Occipital lobe (tissue), 3 donors: ENCODE measurements at places on chromosomes 1 and 21. TPM values are rescaled to one million over a fixed set of nuclear protein-coding genes. Genes with fewer than 3 reads are reported as not detected.

LCE1A gene
- not detected for total RNA-seq

- no peak for DNase-seq
Measured at GRCh38 chr1:81406292-81406999, 394.3 kb upstream of the ADGRL2 start.

DNA sequence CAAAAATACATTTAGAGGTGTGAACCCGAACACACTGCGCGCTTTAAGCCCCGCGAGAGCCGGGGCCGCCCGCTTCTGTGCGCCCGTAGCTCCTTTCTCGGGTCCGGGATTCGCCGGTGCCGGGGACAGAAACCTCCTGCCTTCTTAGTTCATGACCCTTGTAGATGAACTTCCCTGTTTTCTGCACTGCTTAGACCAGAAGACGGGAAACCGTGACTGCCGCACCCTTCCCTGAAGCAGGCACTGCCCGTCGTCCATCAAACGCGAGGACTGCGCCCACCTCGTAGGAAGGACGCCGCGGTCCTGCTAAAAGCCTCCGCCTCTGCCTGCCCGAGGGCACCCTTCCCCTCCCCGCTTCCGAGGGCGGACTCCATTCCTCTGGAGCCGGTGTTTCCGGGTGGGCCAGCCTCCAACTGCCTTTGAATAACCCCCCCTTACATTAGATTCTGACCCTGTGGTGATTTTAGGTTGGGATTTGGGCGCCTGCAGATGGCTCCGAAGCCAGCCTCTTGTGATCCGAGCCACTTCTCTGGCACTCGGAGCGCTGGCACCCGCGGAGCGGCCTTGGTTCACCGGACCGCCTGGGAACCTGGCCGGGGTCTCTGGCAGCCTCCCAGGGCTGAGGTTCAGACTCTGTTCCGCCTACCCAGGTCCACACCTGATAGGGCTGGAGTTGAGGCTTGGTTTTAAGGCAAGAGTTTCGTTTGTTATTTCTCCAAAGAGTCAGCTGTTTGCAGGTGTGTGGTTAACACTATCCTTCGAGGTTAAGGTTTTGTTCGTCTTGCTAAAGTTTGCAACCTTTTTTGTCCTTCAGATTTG is 1.2 kb upstream of the PTTG1IP start:
- no peak for DNase-seq

DNA sequence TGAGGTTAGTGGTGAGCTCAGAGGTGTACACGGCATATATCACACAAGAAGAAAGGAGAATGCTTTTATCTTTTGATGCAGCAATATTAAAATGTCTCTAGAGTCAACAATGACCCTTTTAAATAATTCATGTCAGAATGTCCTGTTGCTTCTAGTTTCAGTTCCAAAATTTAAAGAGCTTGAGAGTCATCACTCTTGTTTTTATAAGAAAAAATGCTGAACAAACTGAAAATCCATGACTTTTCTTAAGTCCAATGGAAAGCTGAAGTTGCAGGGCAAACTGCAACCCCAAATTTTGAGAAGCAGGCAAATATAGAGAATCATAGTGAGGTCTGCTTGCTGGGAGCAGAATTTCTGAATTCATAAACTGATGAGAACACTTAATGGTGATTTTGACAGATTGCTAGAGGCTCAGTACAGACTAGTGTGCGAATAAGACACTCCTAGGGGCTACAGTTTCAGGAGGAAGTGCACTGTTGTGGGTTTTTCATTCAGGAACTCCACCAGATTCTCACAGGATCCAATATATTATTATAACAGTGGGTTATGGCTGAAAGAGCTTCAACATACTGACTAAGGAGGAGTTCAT is 135.1 kb downstream of the CLIC6 start:
- DNase-seq: no peak

DNA sequence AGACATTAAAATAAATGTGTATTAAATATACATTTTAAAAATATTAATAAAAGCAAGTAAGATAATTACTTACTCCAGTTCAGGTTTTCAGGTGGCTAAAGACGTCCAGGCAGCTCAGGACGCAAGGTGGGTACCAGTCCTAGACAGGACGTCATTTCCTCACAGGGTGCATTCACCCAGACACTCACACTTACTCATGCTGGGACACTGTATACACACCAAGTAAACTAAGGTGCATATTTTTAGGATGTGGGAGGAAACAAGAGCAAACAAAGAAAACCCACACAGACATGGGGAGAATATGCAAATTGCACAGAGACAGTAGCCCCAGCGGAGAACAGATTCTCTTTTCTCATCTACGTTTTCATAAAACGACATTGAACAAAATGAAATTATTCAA is 457.9 kb downstream of the BRINP3 start:
- no peak for DNase-seq

- DNase-seq: no peak
Measured at GRCh38 chr1:36455386-36455785, 5.1 kb upstream of the OSCP1 start.

DNA sequence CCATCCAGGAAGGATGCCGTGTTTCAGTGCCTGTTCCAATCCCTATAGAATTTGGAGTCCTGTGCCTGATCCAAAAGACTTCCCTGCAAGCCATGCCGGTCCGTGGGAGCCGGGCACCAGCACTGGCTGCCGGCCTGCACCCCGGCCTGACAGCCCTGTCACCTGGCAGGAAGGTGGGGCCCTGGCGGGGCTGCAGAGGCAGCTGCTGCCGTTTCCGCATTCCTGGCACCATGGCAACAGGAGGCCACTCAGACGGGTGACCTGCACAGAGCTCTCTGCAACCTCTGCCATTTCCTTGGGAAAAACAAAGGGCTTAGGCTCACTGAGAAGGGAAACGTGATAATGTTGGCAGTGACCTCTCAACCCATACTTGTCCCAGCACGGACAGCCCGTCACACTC is 63.2 kb upstream of the TMEM51 start:
- no peak for DNase-seq

GRCh38 chr1:163186862-163187261 is 15.9 kb downstream of the RGS5 start:
- DNase-seq: no peak
